ENCODE measurements at places on chromosomes 3 and 15. TPM values are rescaled to one million over a fixed set of nuclear protein-coding genes. Genes with fewer than 3 reads are reported as not detected.

- DNase-seq, result no peak
These were observed 507 bp upstream of the MRPL3 start for GRCh38 chr3:131503320-131503635.

GRCh38 chr15:74432271-74432967, 1.3 kb downstream of the SEMA7A start:
- no peak for DNase-seq

DNA sequence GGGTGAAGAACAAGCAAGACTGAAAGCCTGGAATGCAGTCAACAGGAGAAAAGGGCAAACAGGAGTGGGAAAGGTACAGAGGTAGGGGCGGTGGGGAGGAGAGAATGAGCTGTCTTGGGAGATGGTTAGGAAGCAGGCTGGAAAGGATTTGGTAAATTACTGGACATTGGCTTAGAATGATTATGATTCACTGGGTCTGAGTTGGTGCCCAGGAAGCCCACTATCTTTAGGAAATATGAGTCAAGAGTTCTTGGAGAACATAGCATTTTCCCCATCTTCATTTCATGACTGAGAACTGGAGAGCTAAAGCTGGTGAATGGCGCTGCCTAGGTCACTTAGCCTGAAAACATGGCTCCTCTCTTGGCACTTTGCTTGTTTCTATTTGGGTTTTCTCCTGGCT, 74.7 kb upstream of the C3orf80 start:
- no peak for DNase-seq

GRCh38 chr3:179093807-179094206, 22.2 kb upstream of the ZMAT3 start:
- no peak for DNase-seq

The SHISA5 gene
- total RNA-seq, result 294 TPM

All from ureter (tissue), 1 donor.